ENCODE measurements at places on chromosomes 1 and 21. TPM values are rescaled to one million over a fixed set of nuclear protein-coding genes. Genes with fewer than 3 reads are reported as not detected.

Gene SMCP
- total RNA-seq, result not detected

GRCh38 chr1:94922761-94923331 is 4.1 kb downstream of the CNN3 start:
- DNase-seq, result no peak

DNA sequence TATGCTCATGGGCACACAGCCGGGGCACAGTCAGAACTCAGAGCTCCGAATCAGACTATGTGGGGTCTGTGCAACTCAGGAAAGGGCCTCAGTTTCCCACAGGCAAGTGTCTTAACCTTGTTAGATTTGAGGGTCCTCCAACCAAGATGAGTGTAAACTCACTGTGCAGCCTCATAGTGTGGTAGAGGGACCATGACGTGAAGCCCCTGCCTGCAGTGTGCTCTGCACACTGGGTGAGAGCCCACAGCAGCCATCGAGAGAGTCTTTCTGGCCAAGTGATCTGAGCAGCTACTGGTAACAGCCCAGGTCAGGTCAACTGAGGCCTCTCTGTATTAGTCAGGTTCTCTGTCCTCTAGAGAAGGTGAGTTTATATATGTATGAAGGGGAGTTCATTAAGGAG is 592 bp upstream of the LYPD8 start:
- DNase-seq, result no peak

DNA sequence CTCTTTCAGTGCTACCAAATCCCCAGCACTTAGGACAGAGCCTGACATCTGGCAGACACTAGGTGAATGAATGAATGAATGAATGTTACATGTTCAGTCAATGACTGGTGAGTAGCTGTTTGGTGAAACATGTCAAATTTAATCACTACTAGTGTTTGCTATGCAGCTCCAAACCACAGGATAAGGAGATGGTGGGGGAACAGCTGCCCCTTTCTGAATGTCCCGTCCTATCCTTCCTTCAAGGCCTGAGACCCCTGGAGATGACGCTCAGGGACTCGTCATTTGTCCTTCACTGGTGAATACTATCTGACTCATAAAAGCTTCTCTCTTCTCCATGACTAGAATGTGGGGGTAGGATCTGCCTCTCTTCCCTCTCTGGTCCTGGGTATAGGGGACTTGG is 175.4 kb downstream of the HIVEP3 start:
- DNase-seq, result no peak

- DNase-seq, result no peak
Observed at GRCh38 chr1:2242814-2243725, 15.0 kb downstream of the SKI start.

DNA sequence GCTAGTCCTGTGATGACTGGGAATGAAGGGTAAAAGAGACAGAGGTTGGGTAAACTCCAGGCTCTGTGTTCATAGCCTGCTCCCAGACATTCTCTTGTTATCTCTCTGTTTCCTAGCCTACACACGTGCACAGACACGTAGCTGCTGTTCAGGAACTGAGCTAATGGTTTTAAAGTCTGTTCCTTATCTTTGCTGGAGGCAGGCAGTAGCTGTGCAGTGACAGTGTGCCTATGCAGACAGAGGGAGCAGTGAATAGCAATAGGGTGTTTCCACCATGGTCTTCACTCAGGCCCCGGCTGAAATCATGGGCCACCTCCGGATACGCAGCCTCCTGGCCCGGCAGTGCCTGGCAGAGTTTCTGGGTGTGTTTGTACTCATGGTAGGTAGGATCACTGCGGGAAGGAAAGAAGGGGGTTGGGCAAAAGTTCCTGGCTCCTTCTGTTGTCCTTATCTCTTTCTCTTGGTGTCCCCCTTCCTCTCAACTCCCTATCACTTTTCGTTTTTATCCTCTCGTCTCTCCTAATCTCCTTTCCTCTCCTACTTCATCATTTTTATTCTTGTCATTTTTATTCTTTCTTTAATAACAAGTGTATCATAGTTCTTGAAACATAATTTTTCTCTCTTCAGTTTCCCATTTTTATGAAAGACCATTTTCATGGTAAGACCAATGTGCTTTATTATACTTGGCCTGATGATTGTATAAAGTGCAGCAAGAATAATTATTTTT is at the start of gene AQP10:
Gene AQP10, plus strand, starts transcription at position 212 of the 727 bp plus-strand sequence. Its CDS starts 63 bp downstream, at position 275.
- no peak for DNase-seq

DNA sequence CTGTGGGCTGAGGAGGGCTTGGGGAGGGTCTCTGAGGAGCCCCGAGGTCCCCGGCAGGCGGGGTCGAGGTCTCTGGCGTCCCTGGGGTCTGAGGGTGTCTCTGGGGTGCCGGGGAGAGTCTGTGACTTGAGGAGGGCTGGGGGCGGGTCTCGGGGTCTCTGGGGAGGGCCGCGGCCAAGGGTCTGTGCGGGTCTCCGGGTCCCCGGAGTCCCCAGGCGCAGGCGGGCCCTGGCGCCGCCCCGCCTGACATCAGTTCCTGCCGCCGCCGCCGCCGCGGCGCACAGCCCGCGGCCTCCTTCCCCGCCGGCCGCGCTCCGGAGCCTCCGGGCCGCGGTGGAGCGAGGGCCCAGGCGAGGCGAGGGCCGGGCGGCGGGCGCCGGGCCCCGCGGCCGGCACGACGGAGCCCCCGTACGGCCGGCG is at the start of gene PLEKHM2:
Gene PLEKHM2, plus strand, starts transcription at position 279 of the 420 bp plus-strand sequence. CDS start 239 bp downstream, outside the sequence.
- DNase-seq, result no peak

DNA sequence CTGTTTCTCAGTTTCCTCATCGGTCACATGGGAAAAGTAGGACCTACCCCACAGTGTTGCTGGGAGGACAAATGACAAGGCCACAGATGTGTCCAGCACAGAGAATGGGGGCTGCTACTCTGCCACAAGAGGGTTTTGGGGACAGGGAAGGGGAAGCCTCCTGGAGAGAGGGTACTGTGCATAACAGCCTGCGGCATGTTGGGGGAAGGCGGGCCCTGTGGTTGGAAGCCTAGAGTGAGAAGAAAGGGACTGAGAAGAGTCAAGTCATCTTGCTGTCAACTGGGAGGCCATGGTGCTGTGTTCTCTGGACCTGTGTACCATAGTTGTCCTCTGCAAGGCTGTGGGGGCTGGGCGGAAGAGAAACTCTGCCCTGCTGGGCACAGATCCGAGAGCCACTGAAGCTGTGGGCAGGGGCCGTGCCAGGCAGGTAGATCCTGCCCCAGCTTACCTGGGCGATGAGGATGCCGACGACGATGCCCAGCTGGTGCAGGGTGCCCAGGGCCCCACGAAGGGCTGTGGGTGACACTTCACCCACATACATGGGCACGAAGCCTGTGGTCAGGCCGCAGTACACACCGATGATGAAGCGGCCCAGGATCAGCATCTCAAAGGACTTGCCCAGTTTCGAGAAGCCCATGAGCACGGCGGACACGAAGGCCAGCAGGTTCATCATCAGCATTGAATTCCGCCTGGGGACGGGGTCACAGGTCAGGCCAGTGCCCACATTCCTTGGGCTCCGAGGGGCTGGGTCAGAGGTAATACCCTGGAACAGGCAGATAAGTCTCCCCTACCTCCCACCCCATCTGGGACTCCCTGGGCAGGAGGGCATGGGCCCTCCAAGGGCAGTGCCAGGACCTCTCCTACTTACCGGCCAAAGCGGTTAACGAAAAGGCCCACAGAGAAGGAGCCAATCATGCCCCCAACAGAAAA is 28.2 kb downstream of the SLC2A1 start:
- DNase-seq, result peak; percentile 93

DNA sequence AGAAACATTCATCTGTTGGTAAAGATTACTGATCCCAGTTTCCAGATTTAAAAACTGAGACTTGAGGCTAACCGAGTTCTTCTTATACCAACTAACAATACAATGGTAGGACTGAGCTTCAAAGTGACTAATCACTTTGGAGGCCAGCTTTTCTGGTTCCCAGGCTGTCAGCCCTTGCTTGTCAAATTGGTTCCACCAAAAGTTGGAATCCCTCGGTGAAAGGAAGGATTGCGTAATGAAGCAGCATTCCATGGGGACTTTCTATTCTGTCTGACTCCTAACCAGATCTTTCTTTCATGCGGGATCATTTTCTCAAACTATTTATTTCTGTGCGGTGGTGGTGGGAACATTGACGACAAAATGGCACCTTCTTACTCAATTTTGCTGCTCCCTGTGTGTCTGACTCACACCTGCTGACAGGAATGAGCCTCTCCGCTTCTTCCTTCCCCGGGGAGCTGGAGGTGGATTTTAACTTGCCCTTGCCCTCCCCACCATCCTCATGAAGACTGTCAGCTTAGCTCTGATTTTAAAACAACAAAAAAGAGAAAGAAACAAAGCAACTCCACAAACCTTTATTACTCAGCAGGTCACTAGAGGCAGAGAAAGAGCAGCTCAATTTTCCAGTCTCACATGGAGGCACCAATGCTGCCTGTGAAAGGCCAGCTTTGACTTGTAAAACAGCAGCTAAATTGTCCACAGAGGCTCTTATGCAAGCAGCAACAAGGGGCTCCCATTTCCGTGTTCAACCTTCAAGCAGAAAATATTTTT is 32.9 kb upstream of the RASAL2 start:
- no peak for DNase-seq

DNA sequence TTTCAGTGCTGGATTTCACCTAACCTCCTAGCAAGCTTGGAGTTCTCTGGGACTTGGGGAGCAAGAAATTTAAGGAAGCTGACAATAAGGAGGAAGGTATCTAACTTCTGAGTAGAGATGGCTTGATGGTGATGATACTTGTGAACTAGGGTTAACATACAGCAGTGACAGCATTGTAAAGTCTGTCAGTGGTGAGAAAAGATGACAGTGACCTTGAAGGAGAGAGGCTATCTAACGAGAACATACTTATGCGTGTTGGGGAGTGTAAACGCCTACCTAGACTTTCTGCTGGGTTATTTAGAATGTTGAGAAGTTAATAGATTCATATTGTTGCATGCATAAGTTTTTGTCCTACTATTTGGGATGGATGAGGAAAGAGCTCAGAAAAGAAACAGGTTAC is 16.3 kb downstream of the POU2F1 start:
- DNase-seq, result no peak

- no peak for DNase-seq
Observed at GRCh38 chr1:53074313-53075154, 12.5 kb downstream of the PODN start.

Gene MTX1
- 29.5 TPM for total RNA-seq

Gene ID3
- total RNA-seq, result 358 TPM

DNA sequence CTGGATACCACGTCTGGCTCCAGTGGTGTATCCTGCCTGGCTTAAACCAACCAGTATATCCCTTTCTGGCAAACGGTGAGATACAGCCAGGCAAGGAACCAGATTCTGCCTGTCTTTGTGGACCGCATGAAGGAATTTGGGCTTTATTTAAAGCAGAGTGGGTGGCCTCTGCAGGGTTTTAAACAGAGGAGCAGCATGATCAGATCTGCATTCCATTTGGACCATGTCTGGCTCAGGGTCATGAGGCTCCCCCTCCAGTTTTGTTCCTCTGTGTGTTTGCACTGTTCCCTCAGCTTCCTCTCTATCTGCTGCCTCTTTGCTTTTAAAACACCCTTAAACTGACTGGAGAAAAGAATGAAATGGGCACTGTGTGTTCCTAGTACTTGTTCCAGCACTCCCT is 195.0 kb downstream of the GIPC2 start:
- DNase-seq, result no peak

Gene TBX19
- 3.9 TPM for total RNA-seq

- DNase-seq, result no peak
Observed at GRCh38 chr21:39712976-39713375, 32.0 kb upstream of the IGSF5 start.

DNA sequence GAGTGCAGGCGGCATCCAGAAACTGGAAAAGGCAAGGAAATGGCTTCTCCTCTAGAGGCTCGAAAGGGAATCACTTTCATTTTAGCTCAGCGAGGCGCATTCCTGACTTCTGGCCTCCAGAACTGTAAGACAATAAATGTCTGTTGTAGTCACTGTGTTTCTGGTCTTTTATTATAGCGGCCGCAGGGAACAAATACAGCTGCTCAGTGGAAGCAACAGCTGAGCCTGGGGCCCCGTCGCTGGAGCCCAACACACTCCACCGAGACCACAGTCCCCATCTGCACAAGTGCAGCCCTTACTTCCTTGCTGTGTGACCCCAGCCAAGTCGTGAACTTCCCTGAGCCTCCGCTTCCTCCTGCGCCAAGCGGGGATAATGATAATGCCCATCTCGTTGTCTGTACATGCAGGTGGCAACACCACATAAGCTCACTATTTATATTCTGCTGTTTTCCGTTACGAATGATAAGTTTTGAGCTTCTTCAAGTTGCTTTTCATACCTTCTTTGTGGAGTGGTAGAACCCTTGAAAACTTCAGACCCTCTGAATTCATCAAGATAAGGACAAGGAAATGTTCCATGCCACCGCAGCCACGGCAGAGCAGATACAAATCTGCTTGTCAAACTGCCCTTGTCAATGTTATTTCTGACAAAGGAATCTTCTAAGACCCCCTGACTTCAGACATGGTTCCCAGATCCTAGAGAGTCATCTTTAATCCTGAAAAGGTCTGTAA is 3.2 kb upstream of the LAPTM5 start:
- DNase-seq, result no peak

Gene C1QB
- 287 TPM for total RNA-seq

GRCh38 chr1:26862781-26863684 is at the start of gene SFN:
Gene SFN, plus strand, starts transcription at chr1:26863149. Its CDS starts 64 bp downstream, at chr1:26863213.
- no peak for DNase-seq

GRCh38 chr1:93980320-93981273 is 71.4 kb upstream of the GCLM start:
- no peak for DNase-seq

Gene FLG2
- total RNA-seq, result not detected

- no peak for DNase-seq
Observed at GRCh38 chr21:42931560-42932235, 6.3 kb upstream of the ERVH48-1 start.

Gene ELF3
- total RNA-seq, result 287 TPM

Gene CRP
- not detected for total RNA-seq

Gene CFAP74
- not detected for total RNA-seq

Gene MPZ
- total RNA-seq, result 3.7 TPM

Gene HDAC1
- 65.6 TPM for total RNA-seq

DNA sequence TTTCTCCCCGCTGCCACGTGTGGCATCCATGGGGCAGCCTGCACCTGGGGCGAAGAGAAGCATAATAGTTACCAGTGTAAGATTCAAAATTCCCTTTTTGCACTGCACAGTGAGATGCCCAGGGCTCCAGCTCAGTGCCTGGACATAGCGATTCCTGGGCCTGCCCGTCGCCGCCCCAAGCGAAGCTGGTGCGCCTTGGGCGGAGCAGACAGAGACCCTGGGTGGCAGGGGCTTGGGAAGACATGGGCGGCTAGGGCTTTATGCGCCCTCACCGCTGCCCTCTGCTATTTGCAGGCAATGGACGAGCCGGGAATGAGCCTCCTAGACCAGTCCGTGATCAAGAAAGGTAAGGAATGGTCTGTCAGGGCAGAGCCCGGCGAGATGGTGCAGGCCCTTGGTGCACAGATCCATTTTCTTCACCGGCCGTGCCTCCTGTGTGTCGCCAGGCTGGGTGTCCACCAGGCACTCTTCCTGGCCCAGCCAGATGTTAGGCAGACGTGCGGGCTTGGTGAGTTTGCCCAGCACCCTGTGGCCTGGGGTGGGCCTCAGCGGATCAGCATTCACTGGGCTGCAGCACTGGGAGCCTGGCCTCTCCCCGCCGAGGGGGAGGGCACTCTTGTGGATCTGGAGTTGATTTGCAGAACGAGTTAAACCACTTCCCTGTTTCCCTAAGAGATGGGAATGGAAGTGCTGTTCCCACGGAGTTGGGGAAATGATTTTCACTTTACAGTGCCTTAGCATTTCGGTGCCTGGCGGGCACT is 1.7 kb downstream of the TFAP2E start:
- no peak for DNase-seq

Measured in vagina (tissue), 2 donors.